Stimulated activated CD4-positive, alpha-beta T cell treated with anti-CD3 and anti-CD28 coated beads, Interleukin-2, amount 100 ng/mL, for 48 hours (primary cell): ENCODE measurements at places on chromosomes 16 and 17.

- no peak for DNase-seq
These were observed 204.9 kb downstream of the MAF start for GRCh38 chr16:79395591-79395990.

- DNase-seq: no peak
These were observed 215.4 kb downstream of the CHD9NB start for GRCh38 chr16:52837251-52837650.

DNA sequence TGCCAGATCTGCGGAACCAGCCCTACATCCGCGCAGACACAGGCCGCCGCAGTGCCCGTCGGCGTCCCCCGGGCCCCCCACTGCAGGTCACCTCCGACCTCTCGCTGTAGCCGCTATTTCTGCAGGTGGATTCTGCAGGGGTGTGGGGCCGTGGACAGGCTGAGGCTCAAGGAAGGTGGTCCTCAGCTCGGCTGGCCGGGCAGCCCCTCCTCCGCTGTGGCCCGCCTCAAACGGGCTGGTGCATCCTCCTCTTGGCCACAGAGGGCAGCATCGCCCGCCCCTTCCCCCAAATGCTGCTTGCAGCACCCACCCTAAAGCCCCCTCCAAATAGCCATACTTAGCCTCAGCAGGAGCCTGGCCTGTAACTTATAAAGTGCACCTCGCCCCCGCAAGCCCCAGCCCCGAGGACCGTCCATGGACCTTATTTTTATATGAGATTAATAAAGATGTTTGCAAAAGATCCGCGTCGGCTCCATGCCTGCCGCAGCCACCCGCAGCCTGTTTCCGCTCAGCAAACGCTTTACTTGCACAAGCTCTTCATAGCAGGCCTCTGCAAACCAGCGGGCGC, 14.9 kb downstream of the SPATA32 start:
- DNase-seq: no peak

GRCh38 chr17:40341808-40342503, 22.6 kb downstream of the GJD3 start:
- DNase-seq: no peak

DNA sequence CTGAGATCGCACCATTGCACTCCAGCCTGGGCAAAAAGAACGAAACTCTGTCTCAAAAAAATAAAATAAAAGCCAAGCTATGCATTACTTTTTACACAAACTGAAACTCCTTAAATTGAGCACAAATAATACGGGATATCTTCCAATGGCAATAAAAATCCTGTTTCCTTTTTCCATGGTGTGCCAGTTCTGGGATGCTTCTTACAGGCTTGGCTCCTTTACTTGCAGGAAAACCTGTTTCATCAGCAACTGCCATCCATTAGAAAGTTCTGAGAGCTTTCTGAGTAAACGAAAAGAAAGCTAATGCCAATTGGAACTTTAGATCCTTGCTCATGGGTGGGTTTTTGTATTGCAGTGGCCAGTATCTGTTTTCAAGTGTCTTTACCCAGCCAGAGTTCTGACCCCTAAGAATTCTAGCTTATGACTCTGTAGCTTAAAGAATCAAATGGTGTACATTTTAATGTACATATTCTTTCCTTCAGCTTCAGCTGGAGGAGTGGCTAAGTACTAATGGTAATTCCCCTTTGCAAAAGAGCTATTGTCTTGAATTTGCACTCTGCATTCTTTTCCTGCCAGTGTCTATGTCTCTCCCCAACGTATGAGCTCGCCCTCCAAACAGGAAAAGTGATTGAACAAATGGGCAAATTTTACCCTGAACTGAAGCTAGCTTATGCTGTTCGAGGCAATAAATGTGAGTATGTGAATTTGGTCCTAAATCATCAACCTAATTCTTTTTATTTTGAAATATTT, 21.5 kb upstream of the DDX19A start:
- DNase-seq: no peak

DNA sequence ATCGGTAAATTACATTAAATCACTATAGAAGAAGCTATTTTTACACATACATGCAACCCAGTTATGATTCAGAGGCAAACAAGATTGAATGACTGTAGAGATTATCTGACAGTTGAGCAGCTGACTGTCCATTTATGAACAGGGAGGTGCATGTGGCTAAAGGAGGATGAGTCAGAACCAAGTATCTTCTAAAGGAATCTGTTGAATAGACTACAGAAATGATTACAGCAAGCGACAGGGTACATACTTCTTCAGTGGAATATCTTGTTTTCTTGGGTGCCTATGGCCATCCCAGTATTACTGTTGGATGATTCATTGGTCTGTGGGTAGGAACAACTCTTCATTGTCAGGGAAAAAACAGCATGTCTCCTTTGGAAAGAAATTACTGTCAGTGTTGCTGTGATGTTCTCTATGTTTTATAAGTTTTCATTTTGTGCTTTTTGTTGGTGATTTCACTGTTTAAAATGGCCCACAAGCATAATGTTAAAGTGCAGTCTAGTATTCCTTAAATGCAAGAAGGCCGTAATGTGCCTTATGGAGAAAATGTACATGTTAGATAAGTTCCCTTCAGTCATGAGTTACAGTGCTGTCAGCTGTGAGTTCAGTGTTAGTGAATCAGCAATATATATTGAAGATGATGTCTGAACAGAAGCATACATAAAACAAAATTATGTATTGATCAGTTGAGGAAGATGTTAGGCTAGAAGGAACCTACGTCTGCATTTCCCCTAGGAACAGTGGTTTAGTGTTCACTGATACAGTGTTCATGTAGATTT, 27.0 kb downstream of the CBFB start:
- DNase-seq: no peak

DNA sequence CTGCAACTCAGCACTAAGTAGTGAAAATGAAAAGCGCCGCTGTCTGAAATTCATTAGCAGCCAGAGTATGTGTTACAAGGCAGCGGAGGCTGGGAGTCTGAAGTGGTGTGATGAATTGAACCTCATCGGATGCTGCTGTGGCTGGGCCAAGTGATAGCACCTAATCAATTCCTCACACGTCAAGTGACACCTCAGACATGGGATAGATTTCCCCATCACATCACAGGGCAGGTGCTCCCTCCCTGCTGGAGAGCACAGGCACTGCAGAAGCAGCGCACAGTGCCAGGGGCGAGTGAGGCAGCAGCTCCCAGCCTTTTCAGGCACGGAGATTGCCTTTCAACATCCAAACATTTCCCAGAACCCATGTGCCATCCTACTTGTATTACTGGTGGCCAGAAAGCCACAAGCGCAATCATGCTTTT, 32.2 kb downstream of the DRC3 start:
- no peak for DNase-seq

GRCh38 chr16:4273858-4274311, 1.1 kb upstream of the TFAP4 start:
- peak; percentile 29 for DNase-seq

DNA sequence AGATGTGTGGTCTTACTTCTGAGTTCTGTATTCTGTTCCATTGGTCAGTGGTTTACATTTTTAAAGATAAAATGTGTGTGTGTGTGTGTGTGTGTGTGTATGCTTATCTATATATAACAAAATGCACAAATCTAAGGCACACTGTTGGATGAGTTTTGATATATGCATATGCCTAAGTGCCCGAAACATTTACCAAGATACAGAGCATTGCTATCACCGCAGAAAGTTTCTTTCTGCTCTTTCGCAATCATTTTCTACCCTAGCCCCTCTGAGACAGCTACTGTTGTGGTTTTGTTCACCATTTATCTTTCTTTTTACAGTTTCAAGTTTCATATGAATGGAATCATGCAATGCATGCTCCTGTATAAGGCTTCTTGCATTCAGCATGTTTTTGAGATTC, 97.0 kb downstream of the MRTFB start:
- no peak for DNase-seq

- no peak for DNase-seq
These were observed 1.8 kb upstream of the KRT36 start for GRCh38 chr17:41491476-41491875.

DNA sequence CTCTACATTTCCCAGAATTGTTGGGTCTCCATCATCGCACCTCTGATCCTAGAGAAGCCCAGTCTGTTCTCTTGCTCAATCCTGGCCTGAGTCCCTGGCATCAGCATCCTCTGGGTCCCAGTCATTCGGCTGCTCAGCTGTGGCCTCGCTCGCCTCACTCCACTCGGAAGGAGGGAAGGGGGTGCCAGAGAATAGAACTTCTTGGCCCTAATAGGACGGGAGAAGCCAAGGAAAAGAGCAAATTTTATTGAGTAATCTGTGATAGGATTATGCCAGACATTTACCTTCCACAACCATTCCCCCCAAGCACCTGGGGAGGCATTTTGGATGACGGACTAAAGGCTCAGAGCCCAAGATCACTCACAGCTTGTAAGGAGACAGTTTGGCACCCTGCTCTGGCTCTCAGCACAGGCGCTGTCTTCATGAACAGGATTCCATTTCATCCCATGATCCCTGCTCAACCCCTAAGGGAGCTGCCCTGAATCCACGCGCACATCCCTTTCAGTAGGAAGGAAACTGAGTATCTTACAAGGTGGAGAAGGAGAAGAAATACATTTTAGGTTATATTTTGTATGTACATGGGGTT, 498 bp upstream of the CLEC10A start:
- no peak for DNase-seq

GRCh38 chr17:59846394-59847165, 46.2 kb downstream of the TUBD1 start:
- no peak for DNase-seq

- DNase-seq: no peak
These were observed 9.0 kb downstream of the SMYD4 start for GRCh38 chr17:1820528-1821252.

- DNase-seq: peak; percentile 13
These were observed 54.8 kb upstream of the MAP3K14 start for GRCh38 chr17:45371414-45372324.

DNA sequence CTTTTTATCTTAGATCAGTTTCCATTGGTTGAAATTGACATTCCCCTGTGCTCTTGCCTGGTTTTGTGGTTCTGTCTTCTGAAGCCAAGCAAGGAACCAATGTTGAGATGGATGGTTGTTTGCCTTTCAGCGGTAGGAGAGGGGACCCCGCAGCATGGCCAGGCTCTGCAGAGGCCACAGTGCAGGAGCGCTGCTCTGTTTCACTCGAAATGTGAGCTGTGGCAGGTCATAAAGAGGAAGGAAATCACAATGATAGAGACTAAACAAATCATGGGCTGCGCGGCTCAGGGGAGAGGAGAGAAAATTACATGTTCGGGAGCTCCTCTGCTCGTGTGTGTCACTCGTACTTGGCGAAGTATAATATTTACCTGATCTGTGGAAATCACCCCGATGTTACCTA, 148.2 kb downstream of the SNX29 start:
- no peak for DNase-seq

- no peak for DNase-seq
These were observed 1795.9 kb downstream of the TP53TG3F start for GRCh38 chr16:35255186-35255803.

GRCh38 chr17:65542067-65542466, 19.4 kb downstream of the AXIN2 start:
- DNase-seq: no peak

GRCh38 chr17:49646391-49647255, 31.3 kb downstream of the SPOP start:
- peak; percentile 42 for DNase-seq

DNA sequence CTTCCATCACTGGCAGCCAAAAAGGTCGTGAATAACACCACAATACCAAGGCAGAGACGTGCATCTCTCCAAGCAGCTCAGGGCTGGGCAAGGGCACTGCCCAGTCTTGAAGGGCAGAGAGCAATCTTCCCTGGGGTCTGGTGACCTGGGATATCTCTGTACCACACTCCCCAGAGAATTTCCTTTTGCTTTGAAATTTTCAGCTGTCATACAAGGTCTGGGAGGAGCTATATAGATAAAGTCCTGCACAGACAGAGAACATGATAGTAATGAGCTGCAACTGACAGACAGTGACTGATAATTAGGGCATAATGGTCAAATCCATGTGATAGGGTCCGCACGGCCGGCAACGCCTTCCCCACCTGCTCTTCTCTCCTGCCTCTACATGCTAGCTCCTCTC, 68.2 kb downstream of the DYNLRB2 start:
- no peak for DNase-seq

DNA sequence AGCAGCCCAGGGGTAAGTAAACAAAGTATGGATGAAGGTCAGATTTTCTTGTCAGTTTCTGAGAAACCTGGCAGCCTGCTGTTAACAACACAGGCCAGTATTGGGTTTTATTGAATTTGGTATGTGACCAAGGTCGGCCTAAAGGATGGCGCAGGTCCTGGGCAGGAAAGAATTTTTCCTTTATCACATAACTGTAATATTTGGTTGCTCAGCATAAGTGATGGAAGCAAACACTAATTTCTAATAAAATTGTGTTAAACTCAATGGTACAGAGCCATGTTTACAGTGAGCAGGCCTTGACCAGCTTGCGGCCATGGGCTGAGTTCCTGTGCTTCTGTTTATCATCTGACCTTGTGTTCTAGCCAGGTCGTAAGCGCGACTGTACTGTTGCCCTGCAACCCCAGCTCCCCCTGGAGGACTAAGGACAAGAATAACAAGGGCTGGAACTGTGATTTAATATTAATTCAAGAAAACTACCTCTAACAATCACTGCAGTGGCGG, 10.5 kb downstream of the POLDIP2 start:
- no peak for DNase-seq

DNA sequence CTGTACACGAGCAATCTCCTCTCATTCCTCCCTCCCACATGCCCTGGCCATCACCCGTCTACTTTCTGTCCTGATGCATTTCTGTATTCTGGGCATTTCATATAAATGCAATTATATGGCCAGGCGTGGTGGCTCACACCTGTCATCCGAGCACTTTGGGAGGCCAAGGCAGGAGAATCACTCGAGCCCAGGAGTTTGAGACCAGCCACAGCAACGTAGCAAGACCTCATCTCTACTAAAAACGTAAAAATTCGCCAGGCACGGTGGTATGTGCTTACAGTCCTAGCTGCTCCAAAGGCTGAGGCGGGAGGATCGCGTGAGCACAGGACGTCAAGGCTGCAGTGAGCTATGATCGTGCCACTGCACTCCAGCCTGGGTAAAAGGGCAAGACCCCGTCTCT, 4.8 kb downstream of the MEAK7 start:
- DNase-seq: no peak

DNA sequence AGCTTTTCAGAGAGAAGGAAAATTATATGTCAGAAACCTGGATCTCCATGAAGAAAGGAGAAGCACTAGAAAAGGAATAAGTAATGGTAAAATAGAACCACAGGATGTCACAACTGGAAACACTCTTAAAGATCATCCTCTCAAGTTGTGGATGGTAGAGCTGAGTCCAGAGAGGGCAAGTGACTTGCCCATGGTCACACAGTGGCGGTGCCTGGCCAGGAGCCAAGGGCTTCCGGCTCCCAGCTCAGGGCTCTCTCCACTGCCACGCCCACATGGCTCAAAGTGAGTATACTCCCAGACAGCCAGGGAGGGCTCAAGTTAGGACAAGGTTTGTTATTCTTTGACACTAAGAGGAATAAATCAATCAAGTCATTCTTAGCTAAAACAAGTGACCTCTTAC, 159.8 kb downstream of the COPRS start:
- DNase-seq: no peak

DNA sequence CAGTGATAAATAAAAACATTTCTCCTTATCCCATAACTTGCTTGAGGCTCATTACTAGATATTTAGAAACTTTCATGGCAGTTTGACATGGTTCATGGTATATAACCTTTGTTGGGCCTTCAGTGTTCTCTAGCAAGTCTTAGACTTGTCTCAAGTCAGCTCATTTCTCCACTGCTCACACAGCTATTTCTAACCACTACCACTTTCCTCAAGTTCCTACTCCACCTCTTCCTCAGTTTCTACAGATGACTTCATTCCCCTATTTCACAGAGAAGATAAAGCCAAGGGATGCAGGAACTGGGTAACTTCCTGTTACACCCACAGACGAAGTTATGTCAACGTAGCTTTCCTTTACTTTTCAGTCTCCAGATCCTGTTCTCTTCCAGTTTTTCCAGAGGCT, 23.2 kb downstream of the NLK start:
- DNase-seq: no peak
